IMR-90 (cell line): ENCODE measurements at places on chromosomes 1 and 21.
A peak's percentile ranks its signal among the peaks of the same experiment; 100 is the strongest.

GRCh38 chr1:230306169-230306568, 120.0 kb downstream of the PGBD5 start:
- DNase-seq = no peak

DNA sequence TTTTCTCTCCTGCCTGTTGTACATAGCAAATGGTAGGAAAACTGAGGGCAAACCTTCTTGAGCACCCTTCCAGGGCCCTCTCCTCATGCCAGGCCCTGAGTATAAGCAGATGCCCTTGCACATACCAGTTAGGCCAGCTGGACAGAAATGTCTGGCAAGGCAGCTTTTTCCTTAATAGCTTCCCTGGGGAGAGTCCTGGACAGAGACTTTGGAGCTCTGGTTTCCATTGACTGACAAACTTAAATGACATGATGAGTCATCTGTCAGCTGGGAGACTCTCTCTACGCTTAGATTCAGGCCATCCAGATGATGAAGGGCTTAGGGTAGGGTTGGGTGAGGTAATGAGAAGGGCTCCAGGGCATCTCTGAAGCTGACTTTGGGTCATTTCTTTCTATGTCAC, 317.5 kb downstream of the ASTN1 start:
- DNase-seq = no peak

- DNase-seq = peak; percentile 41
Observed at GRCh38 chr1:19083081-19083480, 126.6 kb upstream of the IFFO2 start.

GRCh38 chr1:75764057-75764655, 21.9 kb upstream of the RABGGTB start:
- DNase-seq = no peak

DNA sequence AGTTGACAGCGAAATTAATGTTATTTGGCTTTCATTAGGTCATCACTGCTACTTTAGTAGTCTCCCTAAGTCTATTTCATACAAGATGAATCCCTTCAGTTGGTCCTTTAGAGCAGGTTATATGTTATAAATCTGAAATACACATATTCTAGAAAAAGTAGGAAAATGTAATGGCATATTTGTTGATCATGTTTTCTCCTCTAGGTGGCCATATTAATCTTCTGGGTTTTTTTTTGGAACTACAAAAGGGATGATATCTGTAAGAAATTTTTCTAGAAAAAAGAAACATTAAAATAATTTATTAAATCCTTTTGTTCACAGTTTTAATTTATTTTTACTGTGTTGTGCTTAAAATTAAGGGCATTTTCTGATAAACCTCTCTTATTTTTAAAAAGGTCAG, 87.9 kb downstream of the SYT14 start:
- no peak for DNase-seq

- no peak for DNase-seq
Observed at GRCh38 chr1:34363447-34363846, 186.7 kb downstream of the C1orf94 start.

GRCh38 chr1:43671626-43672330, 21.8 kb downstream of the KDM4A start:
- DNase-seq = peak; percentile 82

DNA sequence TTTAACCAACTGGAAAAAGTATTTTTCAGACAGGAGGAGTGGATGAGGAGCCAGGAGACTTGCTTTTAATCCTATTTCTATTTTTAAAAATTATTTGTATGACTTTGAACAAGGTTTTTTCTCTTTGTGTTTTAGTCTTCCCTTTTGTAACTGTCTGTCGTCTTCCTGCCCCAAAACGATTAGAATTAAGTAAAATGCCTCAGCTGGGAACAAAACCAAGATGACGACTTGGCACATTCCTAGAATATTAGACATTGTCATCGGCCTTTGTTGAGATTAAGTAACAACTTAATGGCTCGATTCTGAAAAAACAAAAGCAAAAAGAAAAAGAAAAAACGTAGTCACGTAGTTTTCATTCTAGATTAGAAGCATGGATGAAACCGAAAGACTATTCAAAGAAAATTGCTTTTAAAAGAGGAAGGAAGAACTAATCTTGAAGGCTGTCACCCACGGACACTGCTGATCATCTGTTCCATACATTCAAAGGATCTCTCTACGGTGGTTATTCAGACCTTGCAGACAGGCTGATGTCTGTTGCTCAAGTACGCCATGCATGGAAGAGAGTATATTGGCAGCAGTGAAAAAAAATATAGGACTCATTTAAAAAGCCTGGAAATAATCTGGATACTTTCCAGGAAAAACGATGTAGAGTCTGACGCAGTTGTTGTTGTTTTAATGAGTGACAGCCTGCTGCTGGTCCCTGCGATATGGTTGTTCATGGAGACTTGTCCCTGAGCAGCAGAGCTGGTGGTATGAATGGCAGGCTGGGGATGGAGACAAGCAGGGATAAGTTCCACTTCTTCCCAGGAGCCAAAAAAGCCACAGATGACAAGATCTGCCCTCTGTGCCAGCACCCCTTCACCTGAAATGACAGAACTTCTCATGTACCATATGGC, 16.8 kb downstream of the GNG4 start:
- DNase-seq = peak; percentile 56

- DNase-seq = peak; percentile 77
Observed at GRCh38 chr1:238653693-238654321, 732.6 kb upstream of the CHRM3 start.

DNA sequence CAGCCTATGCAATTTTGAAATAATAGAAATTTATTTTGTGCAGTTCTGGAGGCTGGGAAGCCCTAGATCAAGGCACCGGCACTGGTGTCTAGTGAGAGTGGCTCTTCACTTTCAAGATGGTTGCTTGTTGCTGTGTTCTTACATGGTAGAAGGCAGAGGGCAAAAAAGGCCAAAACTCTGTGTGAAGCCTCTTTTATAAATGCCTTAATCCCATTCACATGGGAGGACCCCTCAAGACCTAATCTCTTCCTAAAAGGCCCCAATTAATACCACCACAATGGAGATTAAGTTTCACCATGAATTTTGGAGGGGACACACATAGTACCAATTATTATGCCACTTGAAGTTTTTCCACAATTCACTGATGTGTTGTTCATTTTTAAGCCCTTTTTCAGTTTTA, 21.0 kb downstream of the PRKAB2 start:
- no peak for DNase-seq

DNA sequence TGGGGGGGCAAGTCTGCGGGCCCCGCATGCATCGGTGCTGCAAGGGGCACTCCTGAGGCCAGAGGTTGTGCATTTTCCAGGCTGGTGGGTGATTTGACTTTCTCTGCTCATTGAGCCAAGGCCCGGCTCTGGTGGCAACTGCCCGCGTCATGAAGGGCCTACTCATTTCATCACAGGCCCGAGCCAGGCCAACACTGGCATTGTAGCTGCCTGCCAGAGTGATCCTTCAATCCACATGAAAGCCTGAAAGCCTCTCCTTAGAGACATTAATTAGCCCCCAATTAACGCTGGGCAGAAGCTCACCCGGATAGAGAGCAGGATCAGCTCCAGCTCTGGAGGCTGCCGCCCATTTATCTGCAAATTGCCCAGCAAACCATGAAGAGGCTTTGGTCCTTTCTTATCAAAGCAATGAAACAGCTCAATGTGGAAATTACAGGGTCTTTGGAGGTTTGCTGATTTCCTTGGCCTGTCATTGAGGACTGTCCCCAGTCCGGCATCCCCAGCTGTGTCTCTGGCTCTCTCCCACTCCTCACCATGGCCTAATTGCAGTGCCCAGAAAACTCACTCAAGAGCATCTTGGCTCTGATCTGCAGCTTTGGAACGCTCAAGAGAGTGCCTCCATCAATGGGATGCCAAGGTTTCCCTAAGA, 50.4 kb upstream of the STUM start:
- DNase-seq = no peak

- no peak for DNase-seq
Observed at GRCh38 chr21:36973986-36974850, 7.7 kb upstream of the HLCS start.

GRCh38 chr1:229428256-229428655, 5.6 kb downstream of the ACTA1 start:
- DNase-seq = no peak

- no peak for DNase-seq
Observed at GRCh38 chr21:44477712-44478111, 22.4 kb downstream of the LRRC3 start.

- no peak for DNase-seq
Observed at GRCh38 chr1:53303726-53304515, 23.9 kb downstream of the LRP8 start.

- DNase-seq = no peak
Observed at GRCh38 chr1:206012086-206012859, 9.1 kb upstream of the RAB7B start.

- no peak for DNase-seq
Observed at GRCh38 chr21:43881283-43881682, 16.3 kb downstream of the AGPAT3 start.

DNA sequence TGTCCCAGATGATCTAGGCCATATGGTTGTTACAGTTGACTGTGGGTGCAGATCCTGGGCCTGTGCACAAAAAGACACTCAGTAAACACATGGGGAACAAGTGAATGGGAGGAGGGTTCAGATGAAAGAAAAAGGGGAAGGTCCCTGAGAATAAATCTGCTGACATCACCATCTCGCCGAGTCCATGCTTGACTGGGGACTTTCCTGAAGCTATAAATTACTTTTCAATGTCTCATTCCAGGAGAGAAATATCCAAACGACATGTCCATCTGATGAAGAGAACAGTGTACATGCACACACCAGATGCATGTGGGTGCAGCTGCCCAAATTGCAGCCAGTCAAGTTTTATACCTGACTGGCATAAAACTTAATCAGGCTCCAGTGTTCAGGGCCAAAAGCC, 109.0 kb downstream of the HIVEP3 start:
- DNase-seq = no peak

DNA sequence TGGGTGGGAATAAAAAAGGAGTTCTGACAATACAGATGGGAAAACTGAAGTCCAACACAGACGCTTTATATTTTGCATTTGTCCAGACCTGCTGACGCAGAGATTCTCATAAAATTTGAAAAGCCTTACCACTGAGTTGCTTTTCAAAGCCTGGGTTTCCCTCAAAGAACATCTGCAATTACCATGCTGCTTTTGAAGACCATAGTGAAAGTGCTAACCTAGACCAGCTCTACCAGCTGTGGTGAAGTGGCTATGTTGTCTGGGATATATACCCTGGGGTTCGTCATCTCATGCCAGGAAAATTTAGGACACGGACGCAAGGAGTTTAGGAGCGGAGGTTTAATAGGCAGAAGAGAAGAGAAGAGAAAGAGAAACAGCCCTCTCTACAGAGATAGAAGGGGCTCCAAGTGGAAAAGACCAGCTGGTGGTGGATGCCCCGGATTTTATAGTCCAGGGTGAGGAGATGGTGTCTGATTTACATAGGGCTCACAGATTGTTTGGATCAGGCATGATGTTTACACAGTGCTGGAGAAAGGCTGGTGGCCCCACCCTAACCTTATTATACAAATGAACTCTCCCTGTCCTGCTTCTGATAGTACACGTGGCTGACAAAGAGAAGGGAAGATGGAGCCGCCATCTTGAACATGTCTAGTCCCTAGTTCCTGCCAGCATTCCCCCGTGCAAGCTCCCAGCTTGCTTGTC, 73.8 kb downstream of the AK4 start:
- DNase-seq = no peak

DNA sequence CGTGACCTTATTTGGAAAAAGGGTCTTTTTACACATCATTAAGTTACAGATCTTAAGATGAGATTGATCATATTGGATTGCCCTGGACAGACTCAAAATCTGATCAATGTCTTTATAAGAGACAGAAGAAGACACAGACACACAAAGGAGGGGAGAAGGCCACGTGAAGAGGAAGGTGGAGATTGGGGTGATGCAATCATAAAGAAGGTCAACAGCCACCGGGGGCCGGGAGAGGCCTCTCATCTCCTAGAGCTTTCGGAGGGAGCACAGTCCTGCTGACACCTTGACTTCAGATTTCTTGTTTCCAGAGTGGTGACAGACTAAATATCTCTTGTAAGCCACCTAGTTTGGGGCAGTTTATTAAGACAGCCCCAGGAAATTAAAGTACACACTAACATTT, 204.6 kb upstream of the CSF3R start:
- DNase-seq = no peak

GRCh38 chr21:14541841-14542490, 4.1 kb downstream of the SAMSN1 start:
- DNase-seq = no peak

GRCh38 chr1:231522038-231522437, 6.4 kb upstream of the TSNAX start:
- no peak for DNase-seq

DNA sequence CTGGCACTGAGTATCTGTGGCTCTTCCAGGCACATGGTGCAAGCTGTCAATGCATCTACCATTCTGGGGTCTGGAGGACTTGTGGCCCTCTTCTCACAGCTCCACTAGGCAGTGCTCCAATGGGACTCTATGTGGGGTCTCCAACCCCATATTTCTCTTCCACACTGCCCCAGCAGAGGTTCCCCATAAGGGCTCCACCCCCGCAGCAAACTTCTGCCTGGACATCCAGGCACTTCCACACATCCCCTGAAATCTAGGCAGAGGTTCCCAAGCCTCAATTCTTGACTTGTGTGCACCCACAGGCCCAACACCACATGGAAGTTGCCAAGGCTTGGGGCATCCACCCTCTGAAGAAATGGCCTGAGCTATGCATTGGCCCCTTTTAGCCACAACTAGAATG, 18.8 kb downstream of the ODF2L start:
- no peak for DNase-seq

GRCh38 chr1:208714323-208714722, 470.1 kb upstream of the PLXNA2 start:
- no peak for DNase-seq

DNA sequence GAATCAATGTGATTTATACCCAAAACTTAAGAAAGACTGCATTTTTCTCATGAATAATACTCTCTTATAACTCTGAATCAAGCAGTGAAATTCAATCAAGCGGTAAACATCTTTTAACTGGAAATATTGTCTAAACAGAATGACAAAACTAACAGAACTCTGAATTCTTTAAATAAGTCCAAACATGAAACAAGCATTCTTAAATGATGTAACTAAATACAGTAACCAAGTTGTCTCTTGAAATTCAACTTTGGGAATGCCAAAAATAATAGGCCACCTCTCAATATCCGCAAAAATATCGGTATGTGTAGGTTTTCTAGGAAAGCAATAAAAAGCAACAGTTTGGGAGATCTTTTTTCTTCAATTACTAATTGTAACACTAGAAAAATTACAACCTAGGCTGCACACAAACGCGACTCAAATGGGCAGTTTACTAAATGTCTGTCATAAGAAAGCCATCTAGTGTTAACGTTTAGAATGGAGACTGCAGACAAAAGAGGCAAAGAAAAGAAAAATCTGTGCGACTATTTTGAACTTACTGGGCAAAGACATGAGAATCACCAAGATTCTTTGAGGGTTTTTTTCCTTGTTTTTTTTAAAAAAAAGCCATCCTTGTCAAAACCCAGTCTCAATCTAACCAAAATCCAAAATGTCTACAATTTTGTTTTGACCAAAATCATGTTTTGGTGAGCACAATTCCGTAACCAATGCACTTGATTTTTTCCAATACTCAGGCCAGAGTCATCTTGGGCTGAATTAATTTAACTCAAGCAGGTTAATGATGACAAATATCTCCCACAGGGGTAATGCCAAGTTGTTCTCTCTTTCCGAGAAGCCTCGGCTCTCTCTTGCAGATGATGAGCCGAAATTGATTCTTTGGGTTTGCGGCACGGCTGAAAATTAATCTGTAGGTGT, 1.3 kb downstream of the SIPA1L2 start:
- peak; percentile 52 for DNase-seq
